ENCODE measurements at places on chromosomes 12 and 14.

GRCh38 chr14:54767450-54767849 is 135.2 kb downstream of the GCH1 start:
- DNase-seq = no peak

- DNase-seq = no peak
These were observed 22.0 kb upstream of the HIF1A start for GRCh38 chr14:61673305-61673704.

GRCh38 chr12:46133751-46134150 is 135.1 kb downstream of the SLC38A1 start:
- DNase-seq = no peak

- DNase-seq = no peak
These were observed 447.4 kb downstream of the RAD51B start for GRCh38 chr14:68266998-68267397.

- DNase-seq = no peak
These were observed 25.1 kb upstream of the CDK17 start for GRCh38 chr12:96425321-96425720.

Measured in NCI-H524 (cell line).